ENCODE measurements at places on chromosomes 6 and 20.
A peak's percentile ranks its signal among the peaks of the same experiment; 100 is the strongest.

DNA sequence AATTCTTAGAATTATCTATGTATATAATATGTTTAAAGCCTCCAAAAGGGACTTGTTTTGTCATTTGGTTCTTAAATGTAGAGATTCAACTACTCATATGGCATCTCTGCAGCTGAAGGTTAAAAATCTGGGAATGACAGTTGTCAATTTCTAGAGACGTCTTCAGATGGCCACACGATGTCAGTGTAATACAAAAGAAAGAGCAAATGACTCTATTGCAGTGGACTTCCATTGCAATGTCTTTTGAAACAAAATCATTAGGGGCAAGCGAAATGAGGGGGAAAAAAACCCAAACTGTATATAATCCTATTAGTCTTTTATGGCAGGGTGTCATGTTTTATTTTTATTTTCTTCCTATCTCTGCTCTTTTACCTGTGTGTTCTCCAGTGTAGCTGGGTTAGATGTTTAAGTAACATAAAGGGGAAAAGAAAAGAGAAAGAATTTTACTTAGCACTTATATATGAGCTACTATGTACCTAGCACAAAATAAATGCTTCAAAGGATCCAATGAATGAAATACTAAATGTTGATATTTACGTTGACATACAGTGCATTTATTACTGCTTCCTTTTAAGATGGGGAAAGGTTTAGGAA is 26.2 kb downstream of the CCN2 start:
- DNase-seq, result no peak

DNA sequence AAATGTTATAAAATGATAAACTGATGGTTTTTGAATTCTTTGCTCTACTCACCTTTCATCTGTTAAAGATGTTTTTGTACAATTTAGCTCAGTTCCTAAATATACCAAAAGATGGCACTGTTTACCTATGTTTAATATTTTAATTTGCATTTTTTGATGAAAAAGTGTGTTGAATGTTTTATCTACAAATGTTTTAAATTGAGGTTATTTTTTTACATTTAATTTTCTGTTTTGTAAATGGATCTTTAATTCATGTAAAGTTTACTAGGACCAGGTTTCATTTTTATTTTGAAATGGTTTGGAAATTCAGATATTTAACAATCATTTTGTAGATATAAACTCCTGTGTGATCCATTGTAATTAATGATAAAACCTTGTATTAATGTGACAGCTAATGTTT is 30.0 kb downstream of the CDKAL1 start:
- no peak for DNase-seq

DNA sequence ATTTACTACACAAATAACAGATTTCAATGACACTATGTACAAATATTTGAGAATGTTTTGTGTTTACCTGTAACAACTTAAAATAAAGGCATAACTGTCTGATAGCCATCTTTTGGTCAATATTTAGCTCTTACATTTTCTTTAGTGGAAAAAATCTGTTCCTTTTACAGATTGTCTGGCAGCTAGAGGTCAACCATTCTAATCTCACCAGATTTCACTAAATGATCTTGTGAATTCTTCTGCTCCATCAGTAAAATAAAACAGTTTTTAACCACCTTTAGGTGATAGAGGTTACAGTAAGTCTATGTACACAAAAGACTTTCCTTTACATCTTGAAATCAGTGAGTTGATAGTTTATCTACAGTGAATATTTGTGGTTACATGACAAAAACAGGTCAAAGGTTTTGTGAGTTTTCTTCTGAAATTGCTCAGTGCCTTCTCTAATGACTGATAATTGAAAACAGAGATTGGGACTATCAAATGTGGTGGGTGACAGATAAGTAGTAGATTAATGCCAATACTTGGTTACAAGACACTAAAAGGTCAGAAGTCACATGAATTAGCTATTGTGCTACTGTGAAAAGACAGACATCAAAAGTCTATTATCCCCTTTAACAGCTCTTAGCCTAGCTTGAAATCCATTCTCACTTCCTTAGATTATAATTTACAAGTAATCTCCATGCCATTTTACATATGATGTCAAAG is 47.4 kb downstream of the BMP5 start:
- no peak for DNase-seq

DNA sequence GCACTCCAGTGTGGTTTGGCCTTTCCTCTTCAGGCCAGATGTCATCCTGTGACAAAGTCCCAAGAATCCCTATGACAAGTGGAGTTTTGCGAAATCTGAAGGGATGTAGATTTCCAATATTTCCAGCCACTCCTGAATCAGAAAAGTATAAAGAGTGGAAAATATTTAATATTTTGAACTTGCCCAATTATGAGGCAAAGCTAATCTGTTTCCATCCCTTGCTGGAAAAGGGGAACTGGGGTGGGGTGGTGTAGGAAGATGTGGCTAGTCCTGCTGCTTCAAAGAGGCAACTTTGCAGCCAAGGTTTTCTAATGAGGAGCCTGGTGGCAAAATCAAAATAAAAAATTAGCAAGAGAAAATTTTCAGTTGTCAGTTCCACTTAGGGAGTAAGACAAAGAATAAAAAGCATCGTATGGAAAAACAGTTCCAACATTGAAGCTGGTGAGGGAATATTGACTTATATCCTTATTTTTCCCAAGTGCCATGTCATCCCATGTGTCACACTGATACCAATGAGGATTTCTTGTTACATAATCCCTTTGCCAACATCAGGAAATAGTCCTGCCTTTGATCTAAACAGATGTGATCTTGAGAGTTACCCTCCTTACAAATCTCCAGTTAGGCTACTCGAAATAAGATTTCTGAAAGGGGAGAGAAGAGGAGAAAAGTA is 480.0 kb upstream of the JARID2 start:
- DNase-seq, result no peak

DNA sequence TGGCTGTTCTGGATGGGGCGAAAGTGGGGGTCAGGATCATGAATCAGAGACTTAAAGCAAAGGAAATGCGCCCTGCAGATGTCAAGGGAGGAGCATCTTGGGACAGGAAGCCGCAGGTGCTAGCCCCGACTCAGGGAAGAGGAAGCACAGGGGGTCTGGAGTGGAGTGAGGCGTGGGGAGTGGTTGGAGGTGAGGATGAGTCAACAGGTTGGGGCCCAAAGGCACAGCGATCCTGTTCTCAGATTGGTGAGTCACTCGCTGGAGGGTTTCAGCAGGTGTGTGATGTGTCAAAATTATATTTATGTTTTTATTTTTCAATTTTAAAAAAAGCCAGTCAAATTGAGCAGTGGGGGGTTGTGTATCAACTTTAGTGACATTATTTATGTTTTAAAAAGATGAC is 19.0 kb downstream of the PACSIN1 start:
- DNase-seq, result peak; percentile 50

- no peak for DNase-seq
These were observed 48.7 kb upstream of the SRSF6 start for GRCh38 chr20:43408848-43409576.

GRCh38 chr6:3284436-3284876 is 25.7 kb downstream of the PSMG4 start:
- DNase-seq, result no peak

DNA sequence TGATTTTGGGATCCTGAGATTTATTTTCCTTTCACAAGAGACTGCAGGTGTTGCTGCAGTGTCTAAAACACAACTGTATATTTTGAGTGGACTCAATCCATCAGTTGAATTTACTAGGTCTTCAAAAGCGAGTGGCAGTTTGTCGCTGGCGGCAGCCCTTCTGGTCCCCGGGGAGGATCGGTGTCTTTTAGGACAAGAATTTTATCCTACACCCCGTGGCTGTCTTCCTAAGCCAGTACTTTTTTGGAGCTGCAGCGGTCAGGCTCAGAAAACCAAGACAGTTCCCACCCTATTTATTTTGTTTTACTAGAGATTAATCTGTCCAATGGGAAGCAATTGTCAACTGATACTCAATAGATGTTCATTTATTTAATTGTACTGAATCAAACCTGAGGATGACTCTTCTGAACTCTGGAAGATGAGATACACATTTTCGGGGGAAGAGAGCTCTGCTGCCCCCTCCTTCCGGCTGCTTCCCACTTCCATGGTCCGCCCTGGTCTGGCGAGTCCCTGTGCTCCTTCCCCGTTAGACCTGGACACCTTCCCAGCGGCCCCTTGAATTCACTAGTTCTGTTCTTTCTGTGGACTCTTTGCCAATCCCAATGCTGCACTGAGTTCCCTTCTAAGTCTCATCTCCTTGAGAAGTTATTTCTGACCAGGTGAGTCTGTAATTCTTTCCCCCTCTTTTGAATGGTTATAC is 90.6 kb downstream of the ERMARD start:
- no peak for DNase-seq

GRCh38 chr6:120779441-120779840 is 554.8 kb downstream of the TBC1D32 start:
- DNase-seq, result no peak

DNA sequence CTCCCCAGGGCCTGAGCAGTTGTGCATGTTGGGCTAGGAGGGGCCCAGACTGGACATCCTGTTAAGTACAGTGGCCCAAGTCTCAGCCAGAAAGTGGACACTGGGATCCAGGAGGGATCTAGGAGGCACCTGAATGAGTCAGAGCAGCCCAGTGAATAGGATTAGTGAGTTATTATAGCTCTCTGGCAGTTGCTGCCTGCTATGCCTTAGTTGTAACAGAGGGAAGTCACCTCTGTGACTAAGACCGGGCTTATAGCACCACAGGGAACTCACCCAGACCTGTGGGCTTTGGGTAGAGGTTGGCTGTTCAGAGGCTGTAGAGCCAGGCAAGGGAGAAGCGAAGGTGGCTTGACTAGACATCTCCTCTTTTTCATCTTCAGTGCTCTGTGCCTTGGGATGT is 39.0 kb upstream of the AAR2 start:
- DNase-seq, result no peak

GRCh38 chr20:49381558-49382493 is 100.6 kb downstream of the KCNB1 start:
- no peak for DNase-seq

- no peak for DNase-seq
These were observed 96.0 kb downstream of the HFE start for GRCh38 chr6:26183237-26183580.

DNA sequence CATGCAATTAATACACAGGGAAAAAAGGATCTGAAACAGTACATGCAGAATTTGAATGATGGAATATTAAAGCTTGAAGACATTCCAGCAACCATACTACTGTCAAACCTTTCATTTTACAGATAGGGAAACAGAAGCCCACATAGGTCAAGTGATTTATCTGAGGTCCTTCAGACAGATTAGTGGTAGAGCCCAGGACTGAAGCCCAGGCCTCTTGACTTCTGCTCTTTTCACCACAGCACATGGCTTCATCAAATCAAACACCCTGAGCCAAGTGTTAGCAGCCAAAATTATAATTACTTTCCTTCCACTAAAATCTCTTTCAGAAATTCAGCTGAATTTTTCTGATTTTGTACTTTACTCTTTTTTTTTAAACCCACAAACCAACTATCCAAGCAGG is 435.6 kb upstream of the RUNX2 start:
- no peak for DNase-seq

- no peak for DNase-seq
These were observed 58.7 kb downstream of the ZFAND3 start for GRCh38 chr6:37878150-37878710.

- no peak for DNase-seq
These were observed 24.8 kb downstream of the VIP start for GRCh38 chr6:152775428-152775827.

GRCh38 chr20:49228676-49229075 is 9.5 kb downstream of the DDX27 start:
- no peak for DNase-seq

DNA sequence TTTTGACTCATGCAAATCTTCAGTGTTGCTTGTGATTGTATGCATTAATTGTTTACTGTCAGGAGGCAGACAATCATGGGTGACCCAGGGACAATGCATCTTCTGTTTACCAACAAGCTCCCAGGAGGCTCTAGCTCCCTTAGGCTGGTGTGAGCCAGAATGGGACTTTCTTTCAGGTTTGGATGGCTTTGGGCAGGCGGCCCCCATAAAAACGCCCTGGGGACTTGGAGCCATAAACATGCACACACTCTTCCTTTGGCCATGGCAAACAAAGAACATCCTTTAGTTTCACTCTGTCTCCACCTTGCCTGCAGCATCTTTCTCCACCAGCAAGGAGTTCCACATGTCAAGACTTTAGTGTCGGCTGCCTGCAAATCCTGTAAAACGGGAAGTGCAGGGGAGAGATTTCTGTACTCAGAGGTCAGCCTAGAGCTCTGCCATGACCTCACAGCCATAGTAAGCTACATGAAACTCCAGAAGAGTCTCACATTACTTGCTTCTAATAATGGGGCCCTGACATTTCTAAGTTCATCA is 127.6 kb downstream of the MAP3K7 start:
- no peak for DNase-seq

DNA sequence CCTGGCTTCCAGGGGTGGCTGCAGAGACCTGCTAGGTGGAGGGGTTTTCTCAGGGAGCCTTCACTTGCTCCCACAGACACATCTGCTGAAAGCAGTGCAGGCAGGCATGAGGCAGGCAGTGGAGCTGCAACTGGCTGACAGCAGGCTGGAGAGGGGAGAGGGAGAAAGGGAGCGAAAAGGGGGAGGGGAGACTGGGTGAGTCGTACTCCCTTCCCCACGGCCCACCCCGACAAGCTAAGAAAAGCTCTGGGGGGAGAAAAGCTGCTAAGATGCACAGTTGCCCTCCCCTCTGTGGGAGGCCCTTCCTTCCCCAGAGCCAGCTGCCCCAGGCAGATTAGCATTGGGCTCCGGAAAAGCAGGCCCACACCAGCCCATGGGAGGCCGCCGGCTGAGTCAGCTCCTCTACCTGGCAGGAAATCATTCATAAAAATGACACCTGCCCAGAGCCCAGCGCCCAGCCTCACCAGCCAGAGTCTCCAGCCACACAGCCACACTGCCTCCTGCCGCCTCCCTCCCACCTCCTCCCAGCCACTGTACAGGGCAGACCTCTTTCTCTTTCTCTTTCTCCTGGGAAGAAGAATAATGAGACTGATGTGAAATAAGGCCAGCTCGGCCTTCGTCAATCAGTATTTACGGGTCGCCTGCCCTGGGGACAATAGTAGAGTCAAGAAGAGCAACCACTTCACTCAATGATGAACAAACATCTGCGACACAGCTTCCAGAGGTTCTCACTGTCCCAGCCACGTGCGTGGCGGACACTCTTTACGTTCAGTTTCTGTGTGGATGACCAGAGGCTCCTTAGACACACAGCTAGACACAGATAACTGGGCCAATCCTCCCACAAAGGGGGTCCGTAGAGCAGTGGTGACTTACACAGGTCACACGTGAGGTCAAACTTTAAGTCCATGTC is 7.7 kb upstream of the C20orf203 start:
- DNase-seq, result no peak

DNA sequence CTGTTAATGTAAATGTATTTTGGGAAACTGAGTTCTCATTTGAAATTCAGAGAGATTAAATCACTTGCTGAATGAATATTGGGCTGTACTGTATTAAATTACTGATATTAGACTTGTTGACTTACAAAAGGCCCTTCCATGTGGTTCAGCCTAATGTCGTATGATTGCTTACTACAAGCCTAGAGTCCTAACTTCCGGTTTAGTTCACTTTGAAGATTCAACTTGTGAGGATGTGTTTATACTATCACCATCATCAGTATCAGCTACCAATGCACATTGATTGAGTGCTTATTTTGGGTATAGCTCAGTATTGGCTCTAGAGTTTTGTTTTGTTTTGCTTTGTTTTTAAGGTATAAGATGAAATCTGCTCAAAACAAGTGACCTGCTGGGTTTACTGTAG is 48.3 kb downstream of the FAM217A start:
- DNase-seq, result no peak

- DNase-seq, result no peak
These were observed 83.9 kb downstream of the SOD2 start for GRCh38 chr6:159608961-159609651.
